ENCODE measurements at places on chromosomes 7 and 10.
A peak's percentile ranks its signal among the peaks of the same experiment; 100 is the strongest.

GRCh38 chr7:4851459-4852422 lies 10.1 kb downstream of the PAPOLB start:
- DNase-seq = no peak

DNA sequence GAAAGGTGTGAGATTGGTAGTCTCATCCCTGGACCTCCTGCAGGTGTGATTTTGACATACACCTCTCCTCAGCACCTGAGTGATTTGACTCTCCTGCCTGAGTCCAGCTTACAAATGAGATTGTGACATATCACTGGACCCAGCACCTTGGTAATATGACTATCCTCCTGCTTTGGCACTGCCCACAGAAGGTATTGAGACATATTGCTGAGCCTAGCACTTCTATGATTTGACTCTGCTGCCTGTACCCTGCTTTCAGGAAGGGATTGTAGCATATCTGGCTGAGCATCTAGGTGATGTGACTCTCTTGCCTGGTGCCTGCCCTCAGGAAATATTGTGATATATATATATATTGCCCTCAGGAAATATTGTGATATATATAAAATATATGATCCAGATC lies 43.5 kb upstream of the ZNF680 start:
- DNase-seq = no peak

GRCh38 chr10:80132299-80133139 lies at the start of gene PLAC9:
Gene PLAC9 (plus strand): TSS chr10:80132730. CDS start chr10:80132763, 33 bp downstream.
- no peak for DNase-seq

DNA sequence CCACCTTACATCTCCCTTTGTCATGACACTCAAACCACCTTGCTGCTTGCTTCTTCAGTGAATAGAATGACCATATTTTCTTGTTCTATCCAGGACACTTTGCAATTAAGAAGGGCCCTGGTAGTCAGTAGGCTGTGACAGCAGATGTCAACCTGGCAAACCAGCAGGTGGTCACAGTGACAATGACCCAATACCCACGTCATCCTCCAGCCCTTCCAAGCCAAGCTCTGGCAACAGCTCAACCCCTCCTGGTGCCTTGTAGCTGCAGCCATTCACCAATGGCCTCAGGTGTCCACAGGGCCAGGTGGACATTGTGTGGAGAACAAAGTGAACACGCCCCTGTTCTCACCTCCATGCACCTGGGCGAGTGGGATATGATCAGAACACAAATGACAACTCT lies 87.6 kb upstream of the MACROH2A2 start:
- no peak for DNase-seq

- DNase-seq = no peak
These were observed 94.6 kb downstream of the FAS start for GRCh38 chr10:89085153-89085552.

DNA sequence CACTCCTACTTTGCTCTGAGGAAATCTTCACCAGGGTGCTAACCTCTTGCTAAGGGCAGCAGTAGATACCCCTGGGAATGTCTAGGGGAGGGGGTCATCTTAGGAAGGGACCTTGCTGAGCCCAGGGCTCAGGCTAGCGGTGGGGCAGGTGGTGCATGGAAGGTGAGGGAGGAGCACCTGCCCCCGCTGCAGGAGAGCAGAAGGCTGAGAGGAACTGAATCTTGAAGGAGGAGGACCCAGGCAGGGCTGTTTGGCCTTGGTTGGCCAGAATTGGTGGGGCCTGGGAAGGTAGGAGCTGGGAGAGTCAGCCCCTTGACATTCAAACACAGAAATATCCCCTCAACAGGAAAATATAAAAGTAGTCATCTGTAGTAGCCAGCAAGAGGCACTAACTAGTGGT lies 7.0 kb downstream of the CALHM3 start:
- no peak for DNase-seq

DNA sequence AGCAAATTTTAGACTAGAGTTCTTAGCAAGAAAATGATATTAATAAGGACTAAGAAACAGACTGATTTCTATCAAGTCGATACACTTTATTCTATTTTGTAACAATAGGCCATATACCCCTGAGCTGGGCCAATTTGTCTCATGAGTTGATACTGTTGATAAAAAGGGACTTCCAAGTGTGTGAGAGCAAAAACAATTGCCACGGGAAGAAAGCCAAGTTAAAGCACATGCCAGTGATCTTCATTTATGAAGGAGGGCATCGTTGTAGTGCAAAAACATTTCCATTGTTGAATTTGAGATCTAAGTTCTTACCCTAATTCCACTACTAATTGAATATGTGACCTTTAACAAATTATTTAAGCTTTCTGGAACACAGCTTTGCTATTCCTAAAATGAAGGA lies 119.9 kb downstream of the CNOT4 start:
- DNase-seq = no peak

DNA sequence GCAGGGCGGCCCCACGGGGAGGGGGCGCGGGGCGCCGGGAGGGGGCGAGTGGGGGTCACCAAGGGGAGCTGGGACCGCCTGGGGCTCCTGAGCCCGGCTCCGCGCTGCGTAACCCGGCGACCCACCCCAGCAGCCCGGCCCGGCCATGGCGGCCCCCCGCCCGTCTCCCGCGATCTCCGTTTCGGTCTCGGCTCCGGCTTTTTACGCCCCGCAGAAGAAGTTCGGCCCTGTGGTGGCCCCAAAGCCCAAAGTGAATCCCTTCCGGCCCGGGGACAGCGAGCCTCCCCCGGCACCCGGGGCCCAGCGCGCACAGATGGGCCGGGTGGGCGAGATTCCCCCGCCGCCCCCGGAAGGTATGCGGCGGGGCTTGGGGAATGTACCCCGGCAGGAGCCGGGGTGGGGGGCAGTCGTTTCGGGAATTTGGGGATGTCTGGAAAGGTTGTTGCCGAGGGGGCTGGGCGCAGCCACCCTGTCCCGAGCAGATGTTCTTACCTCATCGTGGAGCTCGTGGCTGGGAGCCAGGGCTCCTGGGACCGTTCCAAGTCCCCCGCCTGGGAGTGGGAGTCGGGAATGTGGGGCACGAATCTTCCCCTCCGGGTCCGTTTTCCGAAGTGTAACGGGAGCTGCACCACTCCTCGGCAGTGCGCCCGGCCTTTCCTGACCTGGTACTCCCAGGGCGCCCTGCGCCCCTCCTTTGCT lies 431 bp downstream of the ZYX start:
- DNase-seq = no peak

- DNase-seq = no peak
These were observed 66.1 kb downstream of the GNA12 start for GRCh38 chr7:2777898-2778535.

DNA sequence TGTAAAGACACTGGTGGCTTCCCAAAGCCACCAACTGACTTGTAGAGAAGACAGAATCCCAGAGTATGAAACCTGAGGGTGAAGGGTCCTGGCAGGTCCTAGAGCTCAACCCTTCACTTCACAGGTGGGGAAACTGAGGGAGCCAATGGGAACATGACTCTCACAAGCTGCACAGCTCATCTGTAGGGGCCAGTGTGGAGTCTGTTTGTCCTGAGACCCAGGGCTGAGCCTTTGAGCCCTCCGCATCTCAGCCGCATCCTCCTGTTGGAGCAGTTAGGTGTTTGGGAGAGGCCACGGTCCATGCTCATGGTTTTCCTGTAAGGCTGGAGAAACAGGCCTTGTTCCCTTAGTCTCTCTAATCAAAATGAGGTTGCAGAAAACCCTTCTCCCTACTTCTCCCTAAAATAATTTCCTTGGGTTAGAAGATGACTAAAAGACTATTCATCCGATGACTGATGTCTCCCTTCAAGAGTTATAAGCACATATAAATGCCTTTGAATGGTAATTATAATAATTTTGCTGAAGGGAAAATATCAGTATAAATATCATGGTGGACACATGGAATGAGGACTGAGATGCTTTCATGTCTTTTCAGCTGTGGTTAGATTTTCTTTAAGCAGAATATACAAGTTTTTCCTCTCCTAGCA lies 10.3 kb downstream of the HTRA1 start:
- DNase-seq = no peak

DNA sequence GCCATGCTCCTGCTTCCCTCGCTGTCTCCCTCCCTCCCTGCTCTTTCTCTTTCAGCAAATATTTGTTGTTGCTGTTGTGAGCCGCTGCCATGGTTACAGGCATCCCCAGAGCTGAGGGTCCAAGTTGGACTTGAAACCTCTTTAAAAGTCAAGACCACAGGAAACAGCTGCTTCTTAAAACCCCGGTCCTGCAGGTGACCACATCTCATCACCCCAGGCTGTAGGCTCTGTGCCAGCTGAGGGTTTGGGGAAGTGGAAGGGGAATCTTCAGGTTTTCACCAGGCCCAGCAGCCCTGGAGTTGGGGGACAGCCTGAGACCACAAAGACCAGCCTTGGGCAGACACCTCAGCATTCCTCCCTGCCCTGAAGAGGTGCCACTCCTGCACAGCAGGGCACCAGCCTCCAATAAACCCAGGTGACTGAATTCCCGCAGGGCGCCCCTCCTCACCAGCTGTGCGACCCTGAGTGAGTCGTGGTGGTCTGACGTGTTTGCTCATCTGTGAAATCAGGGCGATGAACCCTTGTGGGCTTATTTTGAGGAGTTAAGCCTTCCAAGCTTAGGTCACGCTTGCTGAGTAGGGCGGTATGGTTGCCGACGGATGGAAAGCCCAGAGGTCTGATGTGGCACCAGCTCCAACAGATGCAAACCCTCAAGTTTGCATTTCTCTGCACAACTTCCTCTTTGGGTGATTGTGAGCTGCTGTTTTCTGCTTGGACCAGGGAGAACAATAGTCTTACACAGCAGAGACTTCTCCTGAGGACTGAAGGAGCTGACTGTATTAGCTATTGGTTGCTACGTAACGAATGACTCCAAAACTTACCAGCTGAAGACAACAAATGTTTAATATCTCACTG lies 24.8 kb downstream of the NPTX2 start:
- DNase-seq = no peak

GRCh38 chr7:105016709-105017656 lies 3.0 kb downstream of the KMT2E start:
- no peak for DNase-seq

- DNase-seq = no peak
These were observed 440 bp downstream of the JAKMIP3 start for GRCh38 chr10:132066186-132066585.

DNA sequence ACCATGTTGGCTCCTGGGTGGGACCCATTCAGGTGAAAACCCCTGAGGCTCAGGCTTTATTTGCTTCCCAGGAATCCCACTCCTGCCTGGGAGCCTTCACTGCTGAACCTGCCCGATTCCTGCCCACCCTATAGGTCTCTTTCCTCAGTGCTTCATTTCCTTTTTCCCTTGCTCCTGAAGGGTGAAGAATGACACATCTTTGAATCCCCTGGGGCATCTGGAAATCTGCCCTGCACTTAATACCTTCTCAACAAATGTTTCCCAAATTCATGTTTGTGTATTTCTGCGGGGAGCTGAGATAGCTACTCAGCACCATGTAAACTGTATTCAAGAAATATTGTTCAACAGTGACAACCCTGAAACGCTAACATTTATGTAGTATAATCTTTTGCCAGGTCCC lies 10.3 kb upstream of the PCBD1 start:
- no peak for DNase-seq

DNA sequence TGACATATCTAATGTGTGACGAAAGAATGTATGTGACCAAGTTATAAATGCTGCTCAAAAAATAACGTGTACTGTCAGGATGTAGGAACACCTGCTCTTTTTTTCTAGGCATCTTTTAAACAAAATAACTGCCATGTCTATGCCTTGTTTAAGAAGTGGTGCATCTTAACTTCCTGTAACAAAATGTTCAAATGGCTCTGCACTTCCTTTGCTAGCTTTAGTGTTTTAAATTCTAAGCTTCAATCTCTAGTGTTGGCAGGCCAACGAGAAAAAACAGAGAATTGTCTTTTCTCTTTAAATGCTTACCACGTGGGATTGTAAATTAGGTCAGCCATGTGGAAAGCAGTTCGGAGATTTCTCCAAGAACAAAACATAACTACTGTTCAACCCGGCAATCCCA lies 14.6 kb upstream of the PDSS1 start:
- peak; percentile 44 for DNase-seq

- DNase-seq = no peak
These were observed 66.2 kb downstream of the FAM241B start for GRCh38 chr10:69696073-69696731.

DNA sequence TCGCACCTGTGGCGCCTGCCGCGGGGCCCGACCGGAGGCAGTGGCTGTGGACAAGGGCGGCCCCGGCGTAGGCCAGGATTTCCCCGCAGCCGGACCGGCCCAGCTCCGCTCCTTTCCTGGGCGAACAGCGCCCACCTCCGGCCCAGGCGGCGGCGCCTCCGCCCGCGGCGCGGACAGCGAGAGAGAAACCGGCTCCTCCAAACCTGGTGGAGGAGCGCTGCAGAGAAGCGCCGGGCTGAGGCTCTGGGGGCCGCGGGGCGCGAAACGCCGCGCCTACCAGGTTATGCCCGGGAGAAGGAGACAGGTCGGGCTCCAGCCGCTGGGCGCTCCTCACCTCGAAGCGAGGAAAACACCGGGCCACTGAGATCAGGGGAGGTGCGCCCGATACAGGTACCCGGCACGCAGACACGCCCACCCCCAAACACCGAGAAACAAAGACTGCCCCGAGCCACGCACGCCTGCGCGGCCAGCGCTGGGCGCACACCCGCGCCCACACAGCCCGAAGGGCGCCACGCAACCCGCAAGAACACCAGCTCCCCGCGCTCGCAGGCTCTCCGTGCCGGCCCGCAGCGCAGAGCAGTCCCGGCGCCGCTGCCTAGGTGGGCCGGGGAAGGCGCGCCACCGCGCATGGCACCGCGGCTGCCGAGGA lies 3.3 kb downstream of the GRID1 start:
- no peak for DNase-seq

GRCh38 chr10:127922675-127923366 lies 15.9 kb downstream of the PTPRE start:
- DNase-seq = no peak

- DNase-seq = peak; percentile 23
These were observed 33.5 kb downstream of the REEP3 start for GRCh38 chr10:63554657-63555056.

GRCh38 chr7:29038463-29038862 lies 80.3 kb upstream of the TRIL start:
- no peak for DNase-seq

DNA sequence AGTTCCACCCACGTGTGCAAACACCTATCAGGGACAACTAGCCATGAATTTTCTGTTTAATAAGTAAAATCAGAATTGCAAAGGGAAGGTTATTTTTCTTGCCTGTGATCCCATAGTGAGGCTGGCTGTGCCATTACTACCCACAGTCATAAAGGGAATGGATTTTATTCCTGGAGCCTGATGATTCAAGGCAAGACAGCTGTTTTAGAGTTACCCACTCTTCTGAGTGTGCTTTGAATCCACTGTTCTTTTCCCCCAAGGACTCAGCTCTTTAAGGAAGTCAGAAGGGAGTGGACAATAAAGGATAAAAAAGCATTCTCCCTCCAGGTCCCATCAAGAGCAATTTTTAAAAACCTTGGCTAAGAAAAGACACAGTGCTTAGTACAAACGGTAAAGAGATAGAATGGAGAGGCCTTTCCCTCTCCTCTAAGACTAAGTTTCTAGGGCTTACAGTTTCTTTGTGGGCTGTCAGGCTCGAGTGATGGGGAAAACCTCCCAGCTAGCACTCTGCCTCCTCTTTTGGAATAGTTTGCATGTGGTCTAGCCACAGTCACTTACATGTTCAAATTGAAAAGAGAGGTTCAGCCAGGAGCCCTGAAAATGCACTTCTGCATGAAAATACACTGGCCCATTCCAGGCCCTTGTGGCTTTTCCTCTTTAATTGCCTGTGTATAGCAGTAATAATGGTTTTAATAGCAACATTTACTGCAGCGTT lies 5.1 kb upstream of the LRRC4 start:
- DNase-seq = no peak

Measured in CD4-positive, alpha-beta T cell treated with Interleukin-6 at 100 ng/mL for 8 hours (primary cell).